Skeletal muscle cell (primary cell): ENCODE measurements at places on chromosomes 4 and X.

DNA sequence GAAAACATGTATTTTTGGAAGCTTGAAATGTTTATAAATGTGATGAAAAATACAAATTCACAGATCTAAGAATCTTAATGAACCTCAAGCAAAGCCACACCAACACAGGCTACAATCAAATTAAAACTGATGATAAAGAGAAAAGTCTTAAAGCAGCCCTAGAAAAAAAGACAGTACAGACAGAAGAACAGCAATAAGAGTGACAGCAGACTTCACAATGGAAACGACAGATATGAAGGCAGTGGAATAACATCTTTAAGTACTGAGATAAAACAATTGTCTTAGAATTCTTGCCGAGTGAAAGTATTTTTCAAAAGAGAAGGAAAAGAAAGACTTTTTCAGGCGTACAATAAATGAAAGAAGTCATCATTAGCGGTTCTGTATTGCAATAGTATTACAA, 423.6 kb upstream of the LCORL start:
- no peak for DNase-seq

GRCh38 chr4:6017030-6017429, 1.2 kb downstream of the C4orf50 start:
- no peak for DNase-seq

GRCh38 chr4:90030953-90031352, 96.2 kb upstream of the CCSER1 start:
- no peak for DNase-seq

- DNase-seq = no peak
Observed at GRCh38 chrX:119017077-119017476, 42.7 kb downstream of the LONRF3 start.

DNA sequence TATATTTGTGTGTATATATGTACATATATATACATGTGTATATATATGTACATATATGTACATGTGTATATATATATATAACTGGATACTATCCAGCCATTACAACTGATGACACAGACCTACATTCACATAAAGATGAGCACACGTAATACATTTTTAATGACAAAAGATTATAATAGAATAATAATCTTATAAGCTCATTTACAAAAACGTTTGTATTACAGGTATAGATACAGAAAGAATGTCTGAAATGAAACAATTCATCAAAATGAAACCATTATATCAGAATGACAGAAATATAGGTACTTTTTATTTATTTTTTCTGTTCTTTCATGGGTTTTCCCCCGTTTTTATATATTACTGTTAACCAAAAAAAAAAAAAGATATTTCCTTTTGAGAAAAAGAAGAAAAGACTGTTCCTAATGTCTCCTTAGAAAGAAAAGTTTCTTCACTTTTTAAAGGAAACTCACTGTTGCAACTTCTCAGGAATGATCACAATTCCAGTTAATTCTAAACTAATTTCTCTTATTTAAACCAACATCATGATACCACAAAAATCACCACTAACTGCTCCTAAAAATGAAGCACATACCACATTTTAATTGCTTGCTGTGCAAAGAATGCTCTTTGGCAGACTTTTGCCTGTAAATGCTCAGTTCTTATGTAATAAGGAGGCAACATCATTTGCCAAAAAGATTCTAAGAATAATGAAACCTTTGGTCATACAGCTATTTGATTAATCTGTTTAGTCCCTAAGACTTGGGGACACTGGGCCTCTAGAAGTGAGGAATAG, 18.9 kb downstream of the LEF1 start:
- DNase-seq = no peak

- no peak for DNase-seq
Observed at GRCh38 chrX:45191820-45192409, 8.8 kb downstream of the DIPK2B start.

DNA sequence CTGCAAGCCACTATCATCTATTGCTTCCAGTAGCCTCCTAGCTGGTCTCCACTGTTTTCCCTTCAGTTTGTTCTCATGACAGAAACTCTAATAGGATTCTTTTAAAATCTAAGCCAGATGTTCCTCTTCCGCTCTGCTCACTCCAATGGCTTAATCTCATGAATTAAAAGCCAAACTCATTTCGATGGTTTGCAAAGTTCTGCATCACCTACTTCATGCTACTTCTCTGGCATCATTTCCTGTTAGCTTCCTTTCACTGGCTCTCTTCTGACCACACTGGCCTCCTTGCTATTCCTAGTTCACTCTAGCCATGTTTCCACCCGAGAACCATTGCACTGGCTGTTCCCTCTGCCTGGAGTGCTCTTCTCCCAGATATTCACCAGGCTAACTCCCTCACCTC, 102.0 kb upstream of the LSM6 start:
- DNase-seq = no peak

GRCh38 chrX:68847172-68847571, 18.4 kb downstream of the EFNB1 start:
- DNase-seq = no peak

DNA sequence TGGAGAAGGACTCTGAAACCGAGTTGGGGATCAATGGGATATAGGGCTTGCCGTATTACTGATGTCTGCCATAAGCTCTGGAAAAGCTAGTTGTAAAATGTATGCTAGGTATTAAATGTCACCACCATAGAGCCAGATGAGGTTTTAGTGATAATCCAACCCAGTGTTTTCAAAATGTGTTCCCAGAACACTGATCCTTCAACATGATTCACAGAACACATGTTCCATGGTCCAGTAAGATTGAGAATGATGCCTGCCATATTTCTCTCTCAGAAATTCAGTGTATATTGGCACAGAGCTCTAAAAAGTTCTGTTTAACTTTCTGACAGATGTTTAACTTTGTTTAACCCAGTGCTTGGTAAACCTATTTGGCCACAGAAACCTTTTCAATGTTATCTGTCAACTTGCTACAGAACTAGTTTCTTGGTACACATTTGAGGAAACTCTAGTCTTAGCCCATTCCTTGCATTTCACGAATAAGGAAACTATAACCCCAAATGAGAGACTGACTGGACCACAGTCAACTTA, 160.2 kb downstream of the PALLD start:
- DNase-seq = no peak

- no peak for DNase-seq
Observed at GRCh38 chr4:42646999-42647541, 9.8 kb downstream of the ATP8A1 start.

DNA sequence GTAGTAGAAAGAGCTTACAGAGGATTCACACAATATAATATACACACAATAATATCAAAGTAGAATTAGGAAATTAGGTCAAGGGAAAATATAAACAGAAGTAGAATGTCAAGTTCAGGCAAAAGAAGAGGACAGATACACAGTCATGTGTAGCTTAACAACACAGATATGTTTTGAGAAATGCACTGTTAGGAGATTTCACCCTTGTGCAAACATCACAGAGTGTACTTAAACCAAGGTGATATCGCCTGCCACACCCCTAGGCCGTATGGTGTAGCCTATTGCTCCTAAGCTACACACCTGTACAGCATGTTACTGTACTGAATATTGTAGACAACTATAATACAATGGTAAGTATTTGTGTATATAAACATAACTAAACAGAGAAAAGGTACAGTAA, 110.0 kb upstream of the EDNRA start:
- no peak for DNase-seq

DNA sequence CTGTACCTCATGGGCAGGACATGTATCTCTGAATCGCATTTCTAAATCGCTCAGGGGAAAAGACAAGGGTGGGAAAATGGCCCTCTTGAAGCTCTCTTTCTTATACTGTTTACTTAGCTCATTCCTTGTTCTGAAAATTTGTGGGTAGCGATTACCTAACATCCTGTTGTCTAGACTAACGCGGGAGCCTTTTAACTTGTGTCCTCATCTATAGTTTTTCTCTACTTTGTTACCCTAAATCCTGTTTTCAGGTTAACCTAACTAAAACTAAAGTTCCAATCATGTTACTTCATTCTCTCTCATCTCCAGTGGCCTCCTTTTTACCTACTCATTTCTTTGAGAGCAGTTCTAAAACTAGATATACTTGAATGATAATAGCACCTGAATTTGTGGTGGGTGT, 45.0 kb downstream of the SNX25 start:
- peak; percentile 49 for DNase-seq

DNA sequence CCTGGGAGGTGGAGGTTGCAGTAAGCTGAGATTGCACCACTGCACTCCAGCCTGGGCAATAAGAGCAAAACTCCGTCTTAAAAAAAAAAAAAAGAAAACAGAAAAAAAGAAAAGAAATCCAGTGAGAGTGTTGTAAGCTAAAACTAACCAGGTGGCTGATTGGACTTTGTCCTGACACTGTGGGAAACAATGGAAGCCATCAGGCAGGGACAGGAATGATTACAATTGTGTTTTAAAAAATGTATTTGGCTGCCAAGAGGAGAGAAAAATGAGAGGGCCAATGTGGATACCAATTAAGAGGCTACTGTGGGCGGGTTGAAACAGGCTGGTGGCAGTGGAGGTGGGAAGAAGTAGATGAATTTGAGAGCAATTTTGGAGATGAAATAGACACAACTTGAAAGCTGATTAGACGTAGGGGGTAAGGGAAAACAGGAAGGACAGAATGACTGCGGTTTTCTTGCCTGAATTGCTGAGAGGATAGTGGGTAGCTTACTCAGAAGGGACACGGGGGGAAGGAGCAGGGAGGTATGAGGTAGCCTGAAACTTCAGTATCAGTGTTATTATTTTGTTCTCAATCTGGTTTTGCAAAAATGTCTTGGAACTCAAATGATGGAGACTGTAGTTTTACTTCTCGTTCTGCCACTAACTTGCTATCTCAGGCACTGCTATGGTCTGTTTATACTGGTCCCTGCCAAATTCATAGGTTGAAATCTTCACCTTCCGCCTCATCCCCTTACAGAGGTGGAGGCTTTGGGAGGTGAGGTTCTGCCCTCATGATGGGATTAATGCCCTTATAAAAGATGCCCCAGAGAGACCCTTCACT, 45.6 kb upstream of the CHRNA9 start:
- no peak for DNase-seq

DNA sequence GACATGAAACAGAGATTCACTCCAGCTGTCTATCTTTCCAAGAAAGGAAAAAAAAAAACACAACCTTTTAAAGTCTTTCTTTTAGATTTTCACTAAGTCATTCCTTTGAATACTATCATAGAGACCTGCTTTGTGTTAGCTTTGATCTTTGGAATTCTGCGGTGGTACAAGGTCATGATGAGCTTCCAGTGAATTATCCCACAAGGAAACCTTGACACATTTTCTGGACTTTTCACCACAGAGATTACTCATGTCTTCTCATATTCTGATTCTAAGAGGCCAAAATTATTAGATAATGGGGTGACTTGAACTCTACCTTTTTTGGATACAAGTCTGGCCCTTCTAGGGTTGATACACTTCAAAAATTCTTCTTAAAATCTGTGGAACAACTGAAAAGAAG, 201.6 kb downstream of the PACRGL start:
- no peak for DNase-seq

DNA sequence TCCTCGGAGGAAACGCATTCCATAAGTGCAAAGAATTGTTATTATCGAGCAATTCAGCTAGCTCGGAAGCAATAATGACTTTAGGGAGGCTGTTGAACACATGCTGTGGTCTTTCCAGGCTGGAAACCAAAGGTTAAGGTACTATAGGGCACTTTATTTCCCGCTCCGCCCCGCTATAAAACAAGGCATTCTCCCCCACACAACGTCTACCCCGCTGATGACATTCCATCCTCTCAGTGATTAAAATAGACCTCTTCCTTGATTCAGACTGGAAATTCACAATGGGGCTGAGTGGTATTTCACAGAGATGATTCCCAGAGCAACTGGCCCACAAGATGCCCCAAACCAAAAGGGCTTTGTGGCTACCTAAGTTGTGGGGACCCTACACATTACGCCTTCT, 196.4 kb downstream of the STIM2 start:
- no peak for DNase-seq

DNA sequence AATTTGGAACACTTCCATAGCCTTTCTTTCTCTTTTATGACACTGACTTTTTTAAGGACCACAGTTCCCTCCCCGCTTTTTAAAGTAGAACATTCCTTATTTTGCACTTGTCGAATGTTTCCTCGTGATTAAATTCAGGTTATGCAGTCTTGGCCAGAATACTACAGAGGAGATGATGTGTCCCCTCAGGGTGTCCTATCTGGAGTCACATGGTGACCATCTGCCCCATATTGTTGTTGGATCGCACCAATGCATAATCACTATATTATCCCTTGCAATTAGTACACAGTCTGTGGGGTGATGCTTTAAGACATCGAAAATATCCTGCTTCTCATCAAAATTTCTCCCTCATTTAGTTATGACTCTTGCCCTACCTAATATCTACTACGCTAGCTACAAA, 27.4 kb downstream of the WDFY3 start:
- no peak for DNase-seq

DNA sequence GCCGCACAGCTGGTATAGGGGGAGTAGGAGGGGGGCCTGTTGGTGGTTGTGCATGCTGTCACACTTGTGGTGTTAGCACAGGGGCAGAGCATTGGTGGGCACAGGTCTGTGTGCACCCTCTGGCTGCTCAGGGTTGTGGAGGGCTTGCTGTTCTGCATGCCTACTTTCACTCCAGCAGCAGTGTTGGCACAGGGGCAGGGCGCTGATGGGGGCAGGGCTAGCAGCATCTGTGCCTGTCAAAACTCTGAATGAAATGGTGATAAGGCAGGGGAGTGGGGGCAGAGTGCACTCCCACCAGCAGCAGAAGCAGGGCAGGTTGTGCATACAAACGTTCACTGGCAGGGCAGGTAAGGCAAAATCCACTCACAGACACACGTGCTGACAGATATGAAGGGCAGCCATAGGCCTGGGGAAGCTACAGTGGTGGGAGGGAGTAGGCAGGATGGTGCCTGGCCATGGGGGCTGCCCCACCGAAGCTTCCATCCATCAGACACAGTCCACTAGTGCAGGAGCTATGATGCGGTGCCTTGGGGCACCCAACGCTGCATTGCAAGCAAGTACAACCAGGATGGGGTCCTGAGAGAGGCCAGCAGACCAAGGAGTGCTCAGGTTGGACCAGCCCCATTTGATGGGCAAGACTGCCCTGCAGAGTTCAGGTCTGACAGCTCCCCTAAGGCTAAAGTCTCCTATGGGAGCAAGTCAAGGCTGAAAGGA, 160.7 kb upstream of the SPANXC start:
- DNase-seq = no peak

GRCh38 chr4:129239088-129239487, 143.1 kb downstream of the C4orf33 start:
- peak; percentile 68 for DNase-seq
